Right atrium auricular region (tissue), 2 donors: ENCODE measurements at places on chromosomes 4 and X. TPM values are rescaled to one million over a fixed set of nuclear protein-coding genes. Genes with fewer than 3 reads are reported as not detected.

NAP1L2 gene
- total RNA-seq = 8.1 TPM

PASD1 gene
- not detected for total RNA-seq

KLF8 gene
- total RNA-seq = 6.4 TPM

RGN gene
- total RNA-seq = 7.3 TPM

TMSB15A gene
- 1.5 TPM for total RNA-seq

KIT gene
- 1.5 TPM for total RNA-seq

MAGEA8 gene
- total RNA-seq = not detected

TMPRSS11D gene
- not detected for total RNA-seq

CCDC149 gene
- total RNA-seq = 7.0 TPM

NOX1 gene
- total RNA-seq = 0.82 TPM

SLITRK2 gene
- 0.71 TPM for total RNA-seq

GABRQ gene
- total RNA-seq = not detected

HSFX4 gene
- not detected for total RNA-seq

TAF1 gene
- 17.9 TPM for total RNA-seq

CSAG1 gene
- total RNA-seq = not detected

SLC34A2 gene
- total RNA-seq = not detected
